ENCODE measurements at places on chromosomes 3 and 15. TPM values are rescaled to one million over a fixed set of nuclear protein-coding genes. Genes with fewer than 3 reads are reported as not detected.

DNA sequence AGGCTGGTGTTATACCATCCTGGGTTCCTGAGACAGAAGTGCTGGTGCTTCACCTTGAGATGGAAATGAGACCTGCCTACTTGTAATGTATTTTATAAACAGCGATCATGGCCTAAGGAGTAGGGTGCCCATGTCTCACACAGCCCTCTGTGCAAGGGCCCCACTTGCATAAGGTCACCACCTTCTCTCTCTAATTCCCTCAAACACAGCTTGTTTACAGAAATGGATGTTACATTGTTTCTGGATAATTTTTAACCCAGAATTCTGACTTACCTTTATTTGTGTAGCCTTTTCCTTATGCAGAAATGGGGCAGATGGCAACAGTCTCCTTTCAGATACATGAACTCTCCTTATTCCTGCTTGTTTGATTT is 95.1 kb upstream of the UMPS start:
- no peak for DNase-seq

Gene ELL3
- total RNA-seq: 2.2 TPM

GRCh38 chr3:76442374-76442915 is 597.5 kb upstream of the ROBO2 start:
- no peak for DNase-seq

Gene CFAP91
- 0.41 TPM for total RNA-seq

Gene EIF4E3
- total RNA-seq: 51.8 TPM

DNA sequence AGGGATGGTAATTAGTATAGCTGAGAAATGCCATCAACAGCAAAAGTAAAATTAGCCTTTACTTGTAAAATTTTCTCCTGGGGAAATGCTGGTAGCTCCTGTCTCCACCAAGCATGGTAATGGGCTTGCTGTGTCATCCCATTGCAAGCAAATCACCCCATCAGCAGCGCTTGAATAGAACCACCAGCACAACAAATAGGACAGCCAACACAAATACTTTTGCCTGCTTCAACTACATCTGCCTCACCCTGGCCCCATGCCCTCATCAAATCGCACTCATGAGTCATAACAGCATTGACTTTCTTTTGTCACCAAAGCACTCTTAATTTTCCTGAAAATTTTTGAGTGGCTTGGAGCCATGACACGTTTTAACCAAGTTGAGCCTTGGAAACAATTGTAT is 52.6 kb downstream of the ERC2 start:
- no peak for DNase-seq

Gene BTLA
- total RNA-seq: 21.3 TPM

Gene CD86
- total RNA-seq: 2.4 TPM

GRCh38 chr3:28268989-28269388 is 27.6 kb downstream of the CMC1 start:
- no peak for DNase-seq

- no peak for DNase-seq
Observed at GRCh38 chr3:195139091-195139875, 131.7 kb downstream of the XXYLT1 start.

DNA sequence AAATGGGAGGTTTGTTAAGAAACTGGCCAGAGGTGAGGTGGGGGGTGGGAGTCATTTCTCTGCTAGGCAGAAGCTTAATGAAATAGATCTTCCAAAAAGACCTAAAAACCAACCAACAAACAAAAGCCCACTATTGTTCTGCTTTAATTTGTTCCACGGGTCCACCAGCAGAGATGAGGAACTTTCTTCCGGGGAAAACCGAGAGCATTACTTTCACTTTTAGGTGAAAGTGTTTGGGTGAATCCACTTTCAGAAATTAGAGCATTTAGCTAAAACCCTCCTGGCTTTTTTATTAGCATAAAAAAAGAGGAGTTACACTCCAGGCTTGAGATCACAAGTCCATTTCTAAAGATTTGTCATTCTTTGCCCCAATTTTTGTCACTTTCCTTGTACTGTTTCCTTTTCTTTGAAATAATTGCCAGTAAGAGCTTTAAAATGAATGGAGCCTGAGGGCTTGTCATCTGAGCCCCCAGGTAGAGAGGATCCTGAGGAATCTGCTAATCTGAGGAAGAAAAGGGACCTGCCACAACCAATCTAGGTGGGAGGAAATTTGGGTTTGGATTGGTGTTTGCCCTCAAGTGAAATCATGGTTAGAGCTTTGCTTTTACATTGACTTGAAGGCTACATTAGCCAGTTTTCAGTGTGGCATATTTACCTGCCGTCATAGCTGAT is 667.6 kb downstream of the NAALADL2 start:
- DNase-seq: no peak

Gene FGF12
- total RNA-seq: not detected

Gene SERINC4
- total RNA-seq: 0.23 TPM

DNA sequence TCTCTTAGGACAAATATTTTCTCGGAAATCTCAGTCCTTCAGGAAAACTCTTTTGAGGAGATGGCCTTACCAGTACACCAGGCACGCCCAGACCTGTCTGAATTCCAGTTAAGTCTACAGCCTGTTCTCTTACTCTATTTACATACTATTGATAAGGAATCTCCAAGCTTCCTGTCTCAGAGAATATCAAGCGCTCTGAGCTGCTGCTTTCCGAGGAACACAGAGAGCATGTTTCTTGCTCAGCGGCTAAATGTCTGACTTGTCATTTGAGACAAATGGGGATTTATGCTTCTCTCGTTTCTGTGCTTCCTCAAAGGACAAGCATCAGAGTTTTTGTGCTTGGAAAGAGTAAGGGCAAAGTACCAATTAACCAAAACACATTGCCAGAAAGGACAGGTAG is 112.4 kb upstream of the CCDC54 start:
- DNase-seq: no peak

Gene ITIH1
- total RNA-seq: not detected

GRCh38 chr15:40468898-40469331 is 1.9 kb upstream of the CHST14 start:
- DNase-seq: no peak

Gene ADIPOQ
- total RNA-seq: not detected

GRCh38 chr15:101491734-101492640 is 2.5 kb upstream of the PCSK6 start:
- no peak for DNase-seq

DNA sequence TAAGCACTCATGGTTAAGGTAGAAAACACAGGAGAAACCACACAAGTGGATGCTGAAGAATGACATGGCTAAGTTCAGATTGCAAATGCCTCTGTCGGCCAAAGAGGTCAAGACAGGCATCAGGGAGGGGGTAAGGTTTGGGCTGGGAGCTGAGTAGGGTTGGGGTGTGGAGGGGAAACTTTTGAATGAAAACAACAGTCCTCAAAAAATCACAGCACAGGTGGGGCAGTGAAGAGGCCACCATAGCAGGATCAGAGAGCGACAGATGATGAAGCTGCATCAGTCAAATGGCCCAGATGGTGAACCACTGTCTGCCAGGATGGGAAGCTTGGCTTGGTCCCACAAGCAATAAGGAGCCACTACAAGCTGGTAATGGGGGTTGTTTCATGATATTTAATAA is 74.9 kb downstream of the ADCY5 start:
- DNase-seq: no peak

DNA sequence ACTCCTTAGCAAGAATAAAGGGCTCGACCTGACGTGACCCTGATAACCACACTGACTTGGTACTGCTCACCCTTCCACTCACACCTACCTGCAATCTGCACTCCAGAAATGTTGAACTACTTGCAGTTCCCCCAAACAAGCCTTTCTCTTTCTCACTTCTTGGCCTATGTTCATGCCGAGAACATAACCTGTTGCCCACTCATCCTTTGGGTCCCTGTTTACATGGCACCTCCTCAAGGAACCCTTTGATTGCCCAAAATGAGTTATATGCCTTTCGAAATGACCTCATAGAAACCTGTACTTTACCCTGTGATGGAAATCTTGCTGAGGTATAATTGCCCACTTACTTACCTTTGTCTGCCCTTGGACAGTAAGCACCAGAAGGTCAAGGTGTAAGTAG is 96.2 kb downstream of the TMCO5A start:
- DNase-seq: no peak

Gene ANKRD63
- total RNA-seq: not detected

Gene LEKR1
- total RNA-seq: 1.7 TPM

Gene LRTM1
- not detected for total RNA-seq

Gene SLC15A2
- total RNA-seq: 3.0 TPM

Gene PLA2G4F
- total RNA-seq: 0.07 TPM

DNA sequence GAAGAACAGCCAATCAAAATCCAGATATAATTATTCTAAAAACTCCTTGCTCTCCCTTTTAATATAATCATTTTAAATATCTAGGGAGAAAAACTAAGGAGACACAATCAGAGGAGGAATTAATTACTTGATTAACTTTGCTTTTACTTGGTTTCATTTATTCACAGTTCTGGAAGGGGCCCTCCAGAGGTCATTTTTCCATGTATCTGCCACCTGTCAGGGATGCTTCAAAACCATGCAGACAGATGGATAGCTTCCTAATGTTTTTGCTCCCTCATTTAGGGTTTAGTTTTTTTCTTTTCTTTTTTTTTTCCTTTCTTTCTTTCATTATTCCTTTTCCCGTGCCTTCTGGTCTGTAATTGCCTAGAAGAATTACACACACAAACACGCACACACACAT is 438.1 kb upstream of the ARPP21 start:
- DNase-seq: no peak

Gene GPD1L
- total RNA-seq: 24.2 TPM

- no peak for DNase-seq
Observed at GRCh38 chr3:66598168-66598567, 97.3 kb upstream of the LRIG1 start.

Gene CPN2
- total RNA-seq: not detected

DNA sequence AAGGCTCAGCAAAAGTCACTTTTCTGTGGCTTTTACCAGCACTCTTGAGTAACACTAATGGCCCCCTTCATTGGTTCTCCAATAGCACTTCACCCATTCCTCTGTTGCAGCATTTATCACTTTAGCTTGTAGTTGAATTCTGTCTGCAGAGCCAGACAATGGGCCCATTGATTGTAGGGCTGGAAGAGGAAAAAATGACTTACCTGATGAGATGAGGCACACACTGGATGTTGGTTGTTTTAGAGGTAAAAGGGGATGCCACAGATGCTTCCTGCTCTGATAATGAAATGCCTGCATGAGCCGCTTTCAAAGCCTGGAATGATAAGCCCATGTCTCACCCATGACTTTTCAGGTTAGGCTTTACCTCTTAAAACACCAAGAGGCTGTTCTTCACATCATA is 64.3 kb downstream of the PLAAT1 start:
- DNase-seq: no peak

Gene RARB
- total RNA-seq: not detected

DNA sequence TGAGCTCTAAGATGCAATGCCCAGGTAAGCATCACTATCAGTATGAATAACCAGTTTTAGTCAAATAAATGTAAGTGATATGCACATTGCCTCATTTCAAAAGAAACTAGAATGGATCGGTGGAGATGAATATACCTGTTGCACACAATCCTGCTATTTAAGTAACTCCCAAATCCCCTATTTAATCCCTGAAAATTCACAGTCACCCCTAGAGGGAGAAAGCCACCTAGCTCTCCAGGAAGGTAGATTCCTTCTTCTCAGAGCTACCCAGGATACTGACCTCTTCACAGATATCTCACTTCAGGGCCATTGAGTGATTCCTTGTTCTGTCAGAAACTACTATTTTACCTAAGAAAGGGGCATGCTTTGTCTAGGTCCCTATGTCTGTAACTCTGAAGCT is 11.7 kb downstream of the LSAMP start:
- DNase-seq: no peak

Gene PLS1
- 3.2 TPM for total RNA-seq

Gene AMOTL2
- 0.07 TPM for total RNA-seq

DNA sequence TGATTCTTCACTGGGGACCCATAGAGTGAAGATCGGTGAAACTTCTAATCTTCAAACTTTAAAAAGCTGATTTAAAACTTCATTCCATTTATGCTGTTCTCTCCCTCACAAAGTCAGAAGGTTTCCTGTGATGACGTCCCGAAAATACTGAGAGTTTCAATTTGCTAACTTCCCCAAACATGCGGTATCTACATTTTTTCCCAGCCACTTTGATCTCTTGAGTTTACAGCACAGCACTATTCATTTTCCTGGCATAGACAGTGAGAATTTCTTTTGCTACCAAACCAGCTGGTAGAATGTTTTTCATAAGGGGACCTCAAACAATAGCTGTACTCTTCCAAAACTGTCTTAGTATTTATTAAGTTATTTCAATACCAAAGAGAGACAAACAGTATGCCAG is 156.8 kb downstream of the LSAMP start:
- no peak for DNase-seq

- peak; percentile 73 for DNase-seq
Observed at GRCh38 chr3:13069495-13069894, 3.7 kb downstream of the IQSEC1 start.

DNA sequence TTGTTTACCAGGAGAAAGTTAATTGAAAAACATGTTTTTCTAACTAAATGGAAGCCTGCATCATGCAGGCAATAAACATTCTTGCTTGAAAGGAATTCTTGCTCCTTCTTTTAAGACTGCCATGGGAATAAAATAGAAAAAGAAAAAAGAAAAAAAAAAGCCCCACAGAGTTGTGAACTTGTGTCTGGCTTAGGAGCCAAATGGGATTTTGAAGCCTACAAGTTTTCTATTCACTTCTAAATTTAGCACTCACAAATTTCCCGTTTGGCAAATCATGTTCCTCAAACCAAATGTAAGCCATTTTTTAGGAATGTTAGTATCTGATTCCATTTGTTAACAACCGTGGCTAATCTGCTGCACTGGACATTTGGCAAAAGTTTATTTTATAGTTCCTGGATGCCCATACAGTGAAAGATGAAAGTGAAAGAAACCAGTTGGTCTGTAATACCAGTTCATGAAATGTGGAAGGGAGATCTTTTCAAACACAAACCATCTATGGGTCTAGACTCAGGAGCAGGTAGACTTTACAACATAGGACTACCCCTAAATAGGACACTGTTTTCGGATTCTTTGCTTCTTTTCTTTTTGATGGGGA is 133.8 kb upstream of the GMNC start:
- no peak for DNase-seq

DNA sequence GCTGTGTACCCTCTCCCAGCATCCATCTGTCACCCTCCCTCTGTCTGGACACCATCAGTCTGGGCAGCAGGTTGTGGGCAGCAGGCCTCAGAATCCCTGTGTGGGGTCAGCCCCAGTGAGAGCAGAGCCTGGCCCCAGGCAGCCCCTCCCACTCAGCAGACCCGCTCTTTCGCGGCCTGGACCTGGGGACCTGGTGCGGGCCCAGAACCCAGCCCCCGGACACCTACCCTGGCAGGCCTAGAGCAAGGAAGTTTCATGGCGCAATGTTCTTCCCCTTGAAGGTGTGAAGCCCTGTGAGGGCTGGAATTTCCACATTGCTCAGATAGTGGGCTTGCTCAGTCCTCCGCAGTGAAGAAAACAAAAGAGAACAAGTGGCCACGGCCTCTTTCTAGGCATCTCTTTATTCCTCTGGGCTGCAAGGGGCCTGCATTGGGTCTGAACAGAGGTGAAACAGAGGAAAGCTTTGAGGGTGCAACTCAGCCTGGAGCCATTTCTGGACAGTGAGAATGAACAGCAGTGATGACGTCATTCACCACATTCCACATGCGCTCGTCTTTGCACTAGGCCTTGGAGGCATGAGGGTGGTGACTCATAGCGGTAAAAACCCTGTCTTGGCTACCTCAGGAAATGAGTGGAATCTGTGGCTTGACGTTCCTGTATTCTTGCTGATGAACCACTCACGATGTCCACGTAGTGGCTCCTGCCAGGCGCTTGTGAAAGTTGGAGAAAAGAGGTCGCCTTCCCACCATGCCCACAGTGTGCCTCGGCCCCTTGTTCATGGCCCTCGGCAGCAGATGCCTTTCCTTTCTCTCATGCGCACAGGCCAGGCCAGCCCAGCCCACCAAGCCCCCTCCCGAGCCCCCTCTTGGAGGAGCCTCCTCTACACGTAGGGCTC is 66.1 kb downstream of the SLC30A4 start:
- peak; percentile 67 for DNase-seq
